ENCODE measurements at places on chromosomes 11 and 22.

GRCh38 chr11:111949519-111950426 is 12.6 kb downstream of the DIXDC1 start:
- no peak for DNase-seq

DNA sequence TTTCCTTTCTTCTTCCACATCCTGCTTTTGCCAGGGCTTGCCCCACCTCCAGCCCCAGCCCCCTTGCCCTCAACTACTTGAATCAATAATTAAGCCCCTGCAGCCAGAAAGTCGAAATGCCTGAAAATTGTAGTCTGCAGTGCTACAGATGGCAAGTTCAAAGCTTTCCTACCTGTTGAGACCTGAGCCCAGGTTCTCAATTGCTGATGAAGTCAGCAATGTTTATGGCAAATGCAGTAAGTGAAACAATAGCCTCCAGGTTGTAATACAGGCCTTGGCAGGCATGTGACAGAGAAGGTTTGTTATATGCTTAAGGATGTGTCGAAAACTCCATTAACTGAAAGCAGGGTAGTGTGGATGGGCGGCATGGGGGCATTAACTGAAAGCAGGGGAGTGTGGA is 181.1 kb upstream of the SESN3 start:
- no peak for DNase-seq

- DNase-seq = no peak
These were observed 21.4 kb downstream of the CD6 start for GRCh38 chr11:60992842-60993409.

- DNase-seq = no peak
These were observed 1.7 kb downstream of the CSDC2 start for GRCh38 chr22:41562461-41562860.

- no peak for DNase-seq
These were observed 269.8 kb upstream of the PDGFD start for GRCh38 chr11:104433751-104434150.

GRCh38 chr11:67280341-67280787 is 8.7 kb upstream of the ANKRD13D start:
- no peak for DNase-seq

GRCh38 chr11:129061492-129062230 is 119.0 kb upstream of the TP53AIP1 start:
- no peak for DNase-seq

DNA sequence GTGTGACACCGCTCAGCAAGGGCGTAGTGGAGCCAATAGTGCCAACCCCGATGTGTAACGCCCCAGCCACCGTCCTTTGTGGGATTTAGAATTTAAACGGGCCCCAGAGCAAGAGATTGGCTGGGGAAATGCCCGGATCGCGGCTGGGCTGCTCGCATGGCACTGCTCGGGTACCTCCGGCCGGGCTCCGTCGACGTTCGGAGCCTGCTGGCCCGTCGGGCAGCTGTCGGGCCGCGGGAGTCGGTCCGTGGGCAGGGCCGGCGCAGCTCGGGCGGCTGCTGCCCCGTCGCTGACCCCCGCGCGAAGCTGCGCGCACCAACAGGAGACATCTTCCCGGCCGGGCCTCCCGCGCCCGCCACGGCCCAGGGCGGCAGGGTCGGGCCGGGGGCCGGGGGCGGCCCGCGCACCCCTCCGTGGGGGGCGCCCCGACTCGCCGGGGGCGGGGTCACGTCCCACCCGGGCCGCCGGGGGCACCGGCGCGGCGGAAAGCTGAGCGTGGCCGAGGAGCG is 1.3 kb upstream of the KDM2A start:
- DNase-seq = peak; percentile 24
